M059J (cell line): ENCODE measurements at places on chromosomes 3 and 15. TPM values are rescaled to one million over a fixed set of nuclear protein-coding genes. Genes with fewer than 3 reads are reported as not detected.
A peak's percentile ranks its signal among the peaks of the same experiment; 100 is the strongest.

DNA sequence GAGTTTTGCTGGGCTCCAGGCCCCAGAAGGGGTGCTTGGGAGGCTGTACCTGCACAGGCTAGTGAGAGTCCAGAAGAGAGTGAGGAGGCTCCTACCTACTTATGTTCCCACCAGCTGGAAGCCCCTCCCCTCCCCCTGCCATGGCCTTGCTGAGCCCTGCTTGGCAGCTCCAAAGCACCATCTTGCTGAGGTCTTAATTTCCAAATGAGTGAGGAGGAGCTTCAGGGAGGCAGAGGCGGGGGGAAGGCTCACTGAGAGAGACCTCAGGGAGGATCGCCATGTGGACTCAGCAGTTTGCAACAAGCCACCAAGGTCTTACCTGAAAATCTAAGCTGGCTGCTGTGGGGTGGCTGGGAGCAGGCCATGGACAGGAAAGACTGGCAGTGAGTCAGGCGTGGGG, 8.7 kb upstream of the CACNA2D2 start:
- no peak for DNase-seq

- peak; percentile 41 for DNase-seq
Observed at GRCh38 chr15:34650177-34650576, 66.7 kb upstream of the GOLGA8B start.

DNA sequence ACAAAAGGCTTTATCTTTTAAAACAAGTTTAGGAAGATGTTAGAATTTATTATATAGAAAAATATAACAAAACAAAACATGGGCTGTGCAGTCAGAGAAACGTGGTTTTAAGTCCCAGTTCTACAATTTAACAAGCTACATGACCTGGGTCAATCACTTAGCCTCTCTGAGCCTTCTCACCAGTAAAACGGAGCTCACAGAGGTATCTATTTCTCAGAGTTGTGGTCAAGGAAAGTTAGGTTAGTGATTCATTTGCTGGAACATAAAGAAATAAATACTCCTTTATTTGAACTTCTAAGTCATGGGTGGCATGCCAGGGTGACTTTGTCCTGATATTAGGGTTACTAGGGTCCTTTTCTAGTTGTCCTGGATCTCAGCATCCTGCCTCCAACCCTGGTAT, 10.8 kb upstream of the CCDC174 start:
- peak; percentile 37 for DNase-seq

- no peak for DNase-seq
Observed at GRCh38 chr3:123279121-123279520, 77.4 kb downstream of the SEC22A start.

DNA sequence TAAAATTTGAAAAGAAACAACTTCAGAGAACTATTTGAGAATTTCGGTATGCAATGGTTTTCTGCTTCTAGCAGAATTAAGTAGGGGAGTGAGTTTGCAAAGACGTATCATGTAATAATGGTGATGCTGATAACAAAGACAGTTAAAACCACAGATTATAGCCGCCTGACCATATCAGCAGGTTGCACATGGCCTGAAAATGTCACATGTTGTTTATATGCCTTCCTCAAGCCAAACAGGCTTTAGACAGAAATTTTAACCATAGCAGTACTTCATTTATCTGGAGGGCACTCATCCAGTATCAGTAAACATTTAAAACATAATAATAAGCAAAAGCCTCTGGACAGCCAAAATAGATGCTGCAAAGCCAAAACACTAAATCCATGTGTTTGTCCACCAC, 131.7 kb downstream of the RYR3 start:
- DNase-seq: no peak

Gene PTPN23
- total RNA-seq: 3.3 and 8.5 TPM in 2 replicates

Gene GOLGA8H
- total RNA-seq: 0.15 and 0.57 TPM in 2 replicates

Gene C3orf80
- 0.25 and 0.57 TPM in 2 replicates for total RNA-seq

Gene NANOGP8
- not detected in 2 replicates for total RNA-seq
